ENCODE measurements at places on chromosomes 4 and X.

GRCh38 chrX:25028726-25029125, 13.0 kb upstream of the ARX start:
- DNase-seq, result no peak

DNA sequence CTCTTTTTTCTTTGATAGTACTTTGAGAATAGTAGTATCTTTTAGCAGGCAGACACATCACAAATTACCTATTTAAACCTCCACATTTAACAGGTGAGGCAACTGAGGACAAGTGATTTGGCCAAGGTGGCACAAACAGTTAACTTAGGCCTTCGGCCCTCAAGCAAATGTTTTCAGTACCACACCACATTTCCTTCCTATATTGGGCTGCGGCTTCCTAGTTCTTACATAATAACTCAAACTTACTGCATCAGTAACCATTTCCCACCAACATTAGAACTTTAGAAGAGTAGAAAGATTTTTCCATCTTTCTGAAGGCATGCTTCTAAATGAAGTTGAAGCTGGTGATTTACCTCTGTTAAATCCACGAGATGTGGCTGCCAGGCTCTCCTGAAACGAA, 63.2 kb upstream of the SLC4A4 start:
- DNase-seq, result no peak

DNA sequence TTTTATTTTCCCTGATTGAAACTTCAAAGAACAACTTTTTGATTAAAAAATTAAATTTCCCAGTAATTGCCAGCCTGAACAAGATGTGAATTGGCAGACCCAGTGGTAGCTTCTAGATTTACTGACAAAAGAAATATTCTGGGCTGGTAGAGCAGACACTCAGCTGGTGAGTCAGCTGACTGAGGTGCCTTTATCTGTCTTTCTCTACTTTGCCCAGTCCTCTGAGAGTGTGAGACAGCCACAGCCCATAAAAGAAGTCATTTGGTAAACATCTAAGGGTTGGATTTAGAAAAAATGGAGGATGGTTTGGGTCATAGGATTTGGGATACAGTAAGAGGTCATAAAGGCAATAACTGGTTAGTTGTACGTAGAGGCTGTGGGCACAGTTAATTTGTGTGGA, 54.5 kb downstream of the CCSER1 start:
- DNase-seq, result no peak

- DNase-seq, result no peak
Measured at GRCh38 chr4:155032521-155033229, 175.8 kb upstream of the NPY2R start.

- DNase-seq, result no peak
Measured at GRCh38 chrX:141142946-141143345, 34.0 kb downstream of the LDOC1 start.

- no peak for DNase-seq
Measured at GRCh38 chr4:186915816-186916215, 192.2 kb upstream of the FAT1 start.

DNA sequence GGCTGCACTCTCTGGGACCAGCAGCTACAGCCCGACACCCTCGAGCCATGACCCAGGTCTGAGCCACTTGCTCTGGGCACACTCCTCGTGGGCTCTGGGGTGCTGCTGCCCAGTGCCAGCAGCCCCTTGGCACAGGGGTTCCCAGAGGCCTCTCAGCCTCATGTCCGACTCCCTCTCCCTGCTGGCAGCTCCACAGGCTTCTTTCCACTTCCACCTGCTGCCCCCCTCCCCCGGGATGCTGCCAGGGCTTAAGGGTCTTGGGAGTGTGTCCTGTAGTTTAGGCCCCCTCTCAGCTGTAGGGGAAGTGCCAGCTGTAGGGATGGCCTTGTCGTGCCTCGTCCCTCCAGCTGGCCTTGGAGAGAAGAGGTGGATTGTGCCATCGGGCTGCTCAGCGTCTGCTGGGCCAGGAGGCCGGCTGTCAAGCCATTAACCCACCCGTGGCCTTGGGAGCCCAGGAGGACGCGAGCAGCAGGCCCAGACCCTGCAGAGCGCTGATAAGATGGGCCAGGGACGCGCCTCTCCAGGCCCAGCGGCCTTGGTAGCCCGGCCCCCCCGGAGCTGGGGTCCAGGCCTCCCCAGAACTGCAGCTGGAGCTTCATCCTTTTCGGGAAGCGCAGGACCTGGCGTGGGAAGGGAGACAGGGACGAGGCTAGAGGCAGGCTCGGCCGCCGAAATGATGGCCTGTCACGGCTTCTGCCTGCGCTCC, 1.0 kb upstream of the USP27X start:
- DNase-seq, result no peak

- no peak for DNase-seq
Measured at GRCh38 chr4:31059753-31060522, 339.8 kb downstream of the PCDH7 start.

DNA sequence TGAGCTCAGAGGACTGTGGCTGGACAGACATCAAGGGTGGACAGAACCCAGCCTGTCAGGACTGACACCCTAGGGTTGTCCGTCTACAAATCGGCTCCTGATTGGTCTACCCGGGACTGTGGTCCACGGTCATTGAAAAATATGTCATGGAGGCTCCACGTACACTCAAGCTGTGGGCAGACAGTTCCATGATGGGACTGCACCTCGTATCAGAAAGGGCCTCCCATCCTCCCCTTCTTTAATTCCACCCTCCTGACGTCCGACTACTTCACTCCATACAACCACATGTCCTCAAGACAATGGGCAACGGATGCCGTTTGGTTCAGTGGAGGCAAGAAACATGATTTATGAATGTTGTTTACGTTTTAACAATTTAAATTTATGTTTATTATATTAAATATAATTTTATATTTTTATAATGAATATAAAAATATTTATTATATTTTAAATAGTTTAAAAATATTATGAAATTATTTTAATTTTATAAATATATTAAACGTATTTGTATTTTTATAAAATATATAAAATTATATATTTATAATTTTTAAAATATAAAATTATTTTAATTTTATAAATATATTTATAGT, 58.0 kb upstream of the SHOX start:
- no peak for DNase-seq

DNA sequence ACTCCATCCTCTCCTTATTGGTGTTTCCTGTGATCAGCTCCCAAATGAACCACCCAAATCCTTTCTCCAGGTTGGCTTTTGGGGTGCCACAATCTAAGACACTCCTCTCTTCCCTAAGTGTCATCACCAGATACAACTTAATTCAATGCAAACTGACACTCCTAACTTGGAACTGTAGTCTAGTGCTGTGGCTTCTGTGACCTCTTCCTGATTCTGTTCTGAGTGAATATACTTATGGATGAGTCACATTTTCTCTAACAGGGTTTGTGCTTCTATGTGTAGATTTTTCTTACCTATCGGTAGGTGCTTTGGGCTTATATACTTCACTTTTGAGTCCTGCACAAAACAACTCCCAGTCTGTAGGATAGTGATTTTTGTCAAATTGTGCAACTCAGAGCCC, 141.3 kb upstream of the MAOA start:
- DNase-seq, result no peak

DNA sequence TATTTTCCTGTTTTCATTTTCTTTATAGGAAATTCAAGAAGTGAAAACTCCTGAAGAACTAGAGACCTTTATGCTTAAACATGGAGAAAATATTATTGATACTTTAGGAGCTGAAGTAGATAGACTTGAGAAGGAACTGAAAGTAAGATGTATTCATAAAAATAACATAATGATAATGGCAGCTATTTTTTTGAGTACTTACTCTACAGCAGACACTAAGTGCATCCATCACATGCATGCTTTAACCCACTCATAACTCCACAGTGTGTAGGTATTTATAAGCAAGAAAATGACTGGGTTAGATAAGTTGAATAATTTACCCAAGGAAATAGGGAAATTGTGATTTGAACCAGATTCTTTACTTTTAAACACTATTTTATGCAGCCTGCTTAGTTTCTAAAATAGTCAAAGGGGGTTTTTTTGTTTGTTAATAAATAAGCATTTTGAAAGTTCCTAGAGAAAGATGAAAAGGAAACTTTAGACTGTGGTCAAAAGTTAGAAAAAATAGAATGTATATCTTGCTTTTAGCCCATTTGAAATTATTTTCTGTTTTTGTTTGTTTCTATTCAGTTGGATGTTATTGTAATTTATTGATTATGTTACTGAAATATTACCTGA, 74.2 kb downstream of the BEND4 start:
- no peak for DNase-seq

GRCh38 chr4:113811359-113811758, 49.8 kb upstream of the CAMK2D start:
- no peak for DNase-seq

DNA sequence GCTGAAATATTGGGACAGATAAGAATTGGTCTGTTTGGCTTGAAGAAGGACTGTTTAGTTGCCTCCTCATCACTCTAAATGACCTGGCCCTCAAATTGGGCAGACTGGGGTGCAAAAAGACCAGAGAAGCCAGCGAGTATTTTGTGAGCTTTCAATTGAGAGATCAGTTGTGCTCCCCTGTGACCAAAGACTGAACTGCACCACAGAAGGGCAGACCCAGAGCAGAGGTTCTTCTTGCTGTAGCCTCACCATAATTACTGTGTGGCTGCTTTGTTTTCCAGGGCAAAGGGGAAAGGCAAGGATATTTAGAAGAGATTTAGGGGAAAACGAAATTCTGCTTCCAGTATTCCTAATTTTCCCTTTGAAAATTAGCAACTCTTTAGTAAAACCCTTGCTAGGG, 104.0 kb upstream of the MBNL3 start:
- no peak for DNase-seq

- DNase-seq, result no peak
Measured at GRCh38 chr4:186666750-186667149, 56.9 kb downstream of the FAT1 start.

DNA sequence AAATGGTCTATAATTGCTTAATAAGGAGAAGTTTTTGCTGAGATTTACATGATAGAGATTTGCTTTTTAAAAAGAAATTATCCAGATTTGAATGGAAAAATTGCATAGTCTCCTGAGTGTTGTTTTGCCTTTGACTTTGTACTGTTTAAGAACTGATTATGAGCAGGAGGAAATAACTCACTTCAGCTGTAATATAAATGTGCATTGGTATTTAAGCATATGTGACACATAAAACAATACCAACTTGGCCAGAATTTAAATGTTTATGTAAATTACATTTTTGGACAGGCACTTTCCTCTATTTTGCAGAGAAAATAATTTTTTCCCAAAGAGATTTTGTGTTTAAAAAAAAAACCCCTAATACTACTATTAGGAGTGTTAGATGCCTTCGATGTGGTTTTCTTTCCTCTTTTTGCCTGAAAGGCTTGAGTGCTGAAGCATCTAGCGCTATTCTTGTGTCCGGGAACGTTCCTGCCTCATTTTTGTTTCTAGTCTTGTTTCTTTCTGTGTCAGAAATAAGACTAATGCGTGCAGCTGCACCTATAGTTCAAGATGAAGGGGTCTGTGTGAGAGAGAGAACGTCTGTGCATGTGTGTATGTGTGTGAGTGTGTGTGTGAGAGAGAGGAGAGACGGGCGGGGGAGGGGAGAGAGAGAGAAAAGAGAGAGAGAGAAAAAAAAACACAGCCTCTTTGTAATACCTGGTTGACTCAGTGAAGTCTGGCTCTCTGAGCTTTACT, 60.8 kb downstream of the TBL1X start:
- no peak for DNase-seq

DNA sequence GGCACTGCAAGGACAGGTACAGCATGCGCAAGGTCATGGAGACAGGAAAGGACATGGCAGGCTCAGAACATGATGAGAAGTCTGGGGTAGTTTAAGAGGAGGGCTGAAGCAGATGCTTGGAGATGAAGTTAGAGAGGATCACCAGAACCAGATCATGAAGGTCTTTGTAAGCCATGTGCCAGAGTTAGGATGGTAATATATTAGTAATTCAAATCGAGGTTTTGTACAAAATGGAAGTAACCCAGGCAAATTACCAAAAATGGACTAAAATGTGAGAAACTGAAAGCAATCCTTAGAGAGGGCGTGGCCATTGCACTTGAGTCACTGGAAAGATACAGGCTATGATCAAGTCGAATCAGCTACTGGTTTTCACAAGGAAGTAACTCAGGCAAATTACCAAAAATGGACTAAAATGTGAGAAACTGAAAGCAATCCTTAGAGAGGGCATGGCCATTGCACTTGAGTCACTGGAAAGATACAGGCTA, 13.5 kb downstream of the RXFP1 start:
- no peak for DNase-seq

DNA sequence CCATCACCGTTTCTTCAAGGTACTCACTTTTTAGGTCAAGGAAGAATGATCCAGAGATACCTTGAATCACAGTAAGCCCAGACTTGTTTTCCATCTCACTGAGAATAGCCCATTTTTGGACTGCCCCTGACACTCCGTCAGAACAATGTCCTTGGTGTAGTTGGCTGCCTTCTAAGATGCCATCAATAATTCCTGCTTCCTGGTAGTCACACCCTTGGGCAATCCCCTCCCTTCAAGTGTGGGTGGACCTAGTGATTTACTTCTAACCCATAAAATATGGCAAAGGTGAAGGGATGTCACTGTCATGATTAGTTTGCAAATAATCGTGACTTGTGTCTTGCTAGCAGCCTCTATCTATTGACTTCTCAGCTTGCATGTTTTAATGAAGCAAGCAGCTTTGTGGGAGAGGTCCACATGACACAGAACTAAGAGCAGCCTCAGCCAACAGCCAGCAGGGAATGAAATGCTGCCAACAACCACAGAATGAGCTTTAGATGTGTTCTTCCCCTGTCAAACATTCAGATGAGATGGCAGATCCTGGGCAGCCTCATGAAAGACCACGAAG, 20.0 kb upstream of the KLHL34 start:
- no peak for DNase-seq

- DNase-seq, result no peak
Measured at GRCh38 chr4:77538574-77539157, 67.0 kb upstream of the CXCL13 start.

GRCh38 chr4:48073567-48074103, 57.1 kb downstream of the NIPAL1 start:
- DNase-seq, result no peak

DNA sequence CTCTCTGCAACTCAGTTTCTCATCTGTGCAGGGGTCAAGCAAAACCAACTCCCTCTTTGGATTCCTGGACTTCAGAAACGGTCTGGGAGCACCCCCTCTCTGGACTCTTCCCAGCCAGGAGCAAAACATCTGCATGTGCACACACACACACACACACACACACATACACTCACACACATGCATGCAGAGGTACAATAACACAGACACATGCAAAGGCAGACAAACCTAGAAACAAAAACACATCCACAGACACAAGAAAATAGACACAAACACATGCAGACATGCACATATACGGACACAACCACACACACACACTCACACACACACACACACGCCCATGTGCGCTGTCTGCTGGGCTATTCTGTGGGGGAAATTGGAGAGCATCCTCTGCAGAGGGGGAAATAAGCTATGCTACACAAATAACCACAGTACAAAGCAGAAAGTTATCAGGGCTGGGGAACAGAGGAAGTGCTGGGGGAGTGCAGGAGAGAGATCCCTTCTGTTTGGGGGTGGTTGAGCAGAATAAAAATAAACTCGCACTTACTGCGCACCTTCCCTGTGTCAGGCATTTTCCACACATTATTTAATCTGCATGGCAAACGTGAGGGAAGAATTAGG, 19.9 kb downstream of the IQSEC2 start:
- DNase-seq, result no peak

- DNase-seq, result peak; percentile 87
Measured at GRCh38 chr4:128287871-128288688, 467 bp upstream of the PGRMC2 start.
